GF-D8 (cell line): ENCODE measurements at places on chromosomes 11 and 22.

DNA sequence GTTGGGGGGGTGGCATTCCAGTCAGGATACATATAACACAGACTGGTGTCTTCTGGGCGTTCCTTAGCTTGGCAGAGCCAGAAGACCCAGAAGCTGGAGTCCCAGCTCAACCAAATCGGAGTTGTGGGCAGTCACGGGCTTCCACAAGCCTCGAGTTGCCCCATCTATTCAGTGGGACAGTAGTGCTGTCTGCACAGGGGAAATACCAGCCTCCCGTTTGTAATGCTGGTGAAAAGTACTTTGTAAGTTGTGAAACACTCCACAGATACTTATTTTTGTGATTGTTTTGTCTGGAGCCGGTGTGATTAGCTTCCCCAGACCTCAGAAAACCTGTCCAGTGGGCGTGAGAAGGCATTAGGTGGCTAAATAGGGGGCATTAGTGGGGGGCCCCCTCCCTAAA lies 13.6 kb downstream of the DGKZ start:
- DNase-seq = no peak

GRCh38 chr11:134727636-134728035 lies 315.6 kb upstream of the B3GAT1 start:
- DNase-seq = no peak

- DNase-seq = peak; percentile 99
Measured at GRCh38 chr22:26573026-26573662, 16.8 kb downstream of the TPST2 start.

- no peak for DNase-seq
Measured at GRCh38 chr11:93732237-93732892, 8.9 kb downstream of the TAF1D start.

DNA sequence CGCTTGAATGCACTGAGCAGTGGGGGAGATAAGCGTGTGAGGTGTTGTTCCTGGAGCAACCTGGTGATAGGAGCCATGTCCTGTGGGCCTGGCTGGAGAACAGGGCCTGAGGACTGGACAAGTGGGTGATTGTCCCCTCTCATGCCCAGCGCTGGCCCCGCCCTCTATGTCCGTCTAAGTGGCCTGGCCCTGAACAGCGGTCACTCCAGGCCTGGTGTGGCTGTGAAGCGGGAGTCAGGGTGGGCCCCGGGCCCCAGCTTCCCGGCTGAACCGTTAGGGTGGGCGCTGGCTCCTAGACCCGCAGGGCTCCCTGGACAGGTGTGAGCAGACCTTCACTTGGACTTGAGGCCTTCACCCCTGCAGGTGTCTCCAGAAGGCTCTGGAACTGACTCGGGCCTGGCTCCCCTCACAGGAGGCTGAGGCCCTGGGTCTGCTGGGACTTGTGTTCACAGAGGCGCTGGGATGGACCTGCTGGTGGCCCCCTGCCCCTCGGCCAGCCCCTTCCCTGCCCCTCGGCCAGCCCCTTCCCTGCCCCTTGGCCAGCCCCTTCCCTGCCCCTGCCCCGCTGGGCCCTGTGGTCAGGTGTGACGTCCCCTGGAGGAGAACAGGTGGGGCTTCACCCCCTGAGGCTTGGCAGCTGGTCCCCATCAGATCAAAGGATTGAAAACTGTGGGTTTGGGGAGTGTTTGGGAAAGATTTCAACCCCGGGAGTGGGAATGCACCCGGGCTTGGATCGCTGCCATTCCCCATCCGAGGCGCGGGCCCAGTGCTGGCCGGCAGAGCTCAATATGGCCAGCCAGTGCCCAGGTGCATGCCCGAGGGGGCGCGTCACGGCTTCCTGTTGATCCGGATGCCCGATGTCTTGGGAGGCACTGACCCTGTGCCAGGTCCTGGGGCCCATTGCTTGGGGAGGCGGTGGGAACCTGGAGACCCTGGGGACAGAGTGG lies 3.2 kb upstream of the MUC6 start:
- DNase-seq = no peak

DNA sequence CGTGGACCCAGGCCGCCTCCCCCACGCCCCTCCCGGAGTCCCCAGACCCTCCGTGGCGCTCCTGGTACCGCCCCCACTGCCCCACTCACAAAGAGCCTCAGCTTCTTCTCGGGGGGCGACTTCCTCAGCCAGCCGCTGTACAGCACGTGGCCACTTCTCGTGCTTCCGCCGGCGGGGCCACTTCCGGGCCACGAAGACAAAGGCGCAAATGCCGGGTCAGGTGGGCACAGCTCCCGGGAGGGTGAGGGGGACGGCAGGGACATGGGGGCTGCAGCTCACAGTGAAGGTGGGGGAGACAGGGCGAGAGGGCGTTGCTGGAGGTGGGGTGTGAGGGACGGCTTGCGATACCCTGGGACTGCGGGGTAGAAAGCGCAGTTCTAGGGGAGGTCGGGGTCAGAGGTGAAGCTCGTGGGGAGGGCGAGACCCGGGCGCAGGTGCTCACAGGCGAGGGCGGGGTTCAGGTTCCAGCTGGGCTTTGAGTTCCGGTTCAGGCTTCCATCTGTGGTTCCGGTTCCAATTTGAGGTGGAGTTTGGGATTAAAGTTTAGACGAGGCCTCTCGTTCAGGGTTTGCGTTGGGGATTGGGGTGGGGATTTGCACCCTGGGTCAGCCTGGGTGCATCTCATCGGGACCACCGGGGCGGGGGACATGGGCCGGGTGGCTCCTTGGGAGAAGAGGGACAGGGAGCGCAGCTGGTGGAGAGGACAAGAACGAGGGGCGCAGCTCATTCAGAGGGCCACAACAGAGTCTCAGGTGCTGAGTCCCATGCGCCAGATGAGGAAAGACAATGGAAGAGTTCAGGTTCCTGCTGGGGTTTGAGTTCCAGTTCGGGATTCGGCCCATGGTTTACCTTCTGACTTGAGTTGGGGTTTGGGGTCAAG lies at the start of gene GAB4:
GAB4 (minus strand) TSS at position 371 of the 880 bp plus-strand sequence; CDS start at position 263, 108 bp downstream.
- DNase-seq = no peak

DNA sequence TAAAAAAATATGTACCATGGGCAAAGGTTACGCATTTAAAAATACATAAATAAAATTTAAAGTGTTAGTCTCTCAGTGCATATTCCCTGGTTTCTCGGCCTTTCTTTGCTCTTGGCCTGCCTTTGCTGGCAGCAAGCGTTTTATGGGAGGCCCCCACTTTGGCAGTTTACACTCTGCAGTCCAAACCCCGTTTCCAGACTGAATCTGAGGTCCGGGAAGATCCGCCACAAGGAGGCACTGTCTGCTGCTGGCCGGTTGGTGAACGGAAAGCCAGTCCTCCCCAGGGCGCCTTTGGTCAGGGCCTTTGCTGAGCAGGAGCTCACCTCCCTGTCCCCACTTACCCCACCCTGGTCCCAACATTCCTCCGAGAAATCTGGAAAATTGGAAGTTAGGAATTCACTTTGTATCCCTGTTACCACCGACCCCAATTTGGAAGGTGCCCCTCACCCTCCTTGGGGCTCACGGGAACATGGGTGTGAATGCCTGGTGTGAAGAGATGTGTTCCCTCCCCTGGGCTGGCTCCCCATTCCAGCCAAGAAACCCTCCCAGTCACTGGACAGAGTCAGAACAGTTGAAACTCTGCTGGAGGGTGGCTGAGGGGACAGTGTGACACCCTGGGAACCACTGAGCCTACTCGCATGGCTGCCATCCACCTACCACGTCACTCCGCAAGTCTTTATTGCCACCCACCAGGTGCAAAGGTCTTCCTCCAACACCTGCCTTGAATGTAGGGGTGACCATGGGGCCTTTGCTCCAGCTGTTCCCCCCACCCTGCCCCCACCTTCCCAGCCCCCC lies 9.4 kb upstream of the SF1 start:
- DNase-seq = no peak

- no peak for DNase-seq
Measured at GRCh38 chr11:114724916-114725524, 46.7 kb downstream of the NXPE2 start.

DNA sequence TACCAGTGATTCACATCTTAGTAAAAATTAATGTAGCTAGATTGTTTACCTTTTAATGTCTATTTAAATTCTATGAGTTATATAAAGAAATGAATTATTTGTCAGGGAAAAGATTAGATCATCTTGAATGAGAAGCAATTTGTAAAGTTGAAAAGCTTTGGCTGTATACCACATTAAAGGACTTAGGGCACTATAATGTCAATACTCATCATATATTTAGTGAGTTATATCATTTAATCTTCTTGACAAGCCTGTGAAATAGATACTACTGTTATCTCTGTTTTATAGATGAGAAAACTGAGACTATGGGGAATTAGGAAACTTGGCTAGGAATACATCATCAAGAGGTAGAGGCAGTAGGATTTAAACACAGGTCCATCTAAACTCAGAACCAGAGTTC lies 160.1 kb downstream of the GUCY1A2 start:
- DNase-seq = no peak

DNA sequence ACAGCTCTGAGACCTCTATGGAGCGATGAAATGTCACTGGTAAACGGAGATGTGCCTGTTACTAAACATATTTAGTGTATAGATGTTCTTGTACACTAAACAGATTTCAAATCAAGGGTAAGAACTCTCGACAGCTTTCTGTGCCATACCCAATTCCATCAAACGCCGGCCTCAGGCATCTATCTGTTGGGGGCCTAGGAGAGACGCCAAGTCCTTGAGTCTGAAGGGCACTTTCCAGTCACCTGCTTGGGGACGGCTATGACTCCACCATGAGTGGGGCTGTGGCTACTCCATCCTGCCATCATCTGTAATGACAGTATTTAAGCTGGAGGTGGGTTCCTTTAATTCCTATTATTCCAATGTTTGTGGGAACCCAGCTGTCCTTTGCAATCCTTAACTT lies 87.8 kb downstream of the SHANK2 start:
- DNase-seq = no peak
